ENCODE measurements at places on chromosomes 16 and 17.

DNA sequence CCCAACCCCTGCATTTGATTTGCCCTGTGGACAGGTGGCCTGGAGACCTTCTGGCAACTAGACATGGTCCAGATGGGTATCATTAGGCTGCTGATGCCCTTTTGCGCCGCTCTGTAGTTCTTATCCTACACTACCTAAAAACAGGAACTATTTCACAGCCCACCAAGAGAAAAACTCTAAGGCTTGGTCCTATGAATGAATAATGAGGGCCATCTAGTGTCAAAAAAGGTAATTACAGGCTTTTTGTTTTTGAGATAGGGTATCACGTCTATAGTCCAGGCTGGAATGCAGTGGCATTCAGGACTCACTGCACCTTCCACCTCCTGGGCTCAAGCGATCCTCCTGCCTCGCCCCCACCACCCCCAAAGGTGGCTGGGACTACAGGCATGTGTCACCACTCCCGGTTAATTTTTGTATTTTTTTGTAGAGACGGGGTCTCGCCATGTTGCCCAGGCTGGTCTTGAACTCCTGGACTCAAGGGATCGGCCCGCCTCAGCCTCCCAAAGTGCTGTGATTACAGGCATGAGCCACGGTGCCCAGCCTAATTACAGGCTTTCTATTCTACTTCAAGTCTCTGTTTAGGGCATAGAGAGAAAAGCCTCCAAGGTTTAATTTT, 20.9 kb downstream of the COIL start:
- DNase-seq, result no peak

- DNase-seq, result no peak
Measured at GRCh38 chr16:67192781-67193361, 916 bp downstream of the E2F4 start.

GRCh38 chr16:7236824-7237410, 95.7 kb upstream of the RBFOX1 start:
- no peak for DNase-seq

- DNase-seq, result no peak
Measured at GRCh38 chr17:80845863-80846671, 145.6 kb upstream of the CHMP6 start.

DNA sequence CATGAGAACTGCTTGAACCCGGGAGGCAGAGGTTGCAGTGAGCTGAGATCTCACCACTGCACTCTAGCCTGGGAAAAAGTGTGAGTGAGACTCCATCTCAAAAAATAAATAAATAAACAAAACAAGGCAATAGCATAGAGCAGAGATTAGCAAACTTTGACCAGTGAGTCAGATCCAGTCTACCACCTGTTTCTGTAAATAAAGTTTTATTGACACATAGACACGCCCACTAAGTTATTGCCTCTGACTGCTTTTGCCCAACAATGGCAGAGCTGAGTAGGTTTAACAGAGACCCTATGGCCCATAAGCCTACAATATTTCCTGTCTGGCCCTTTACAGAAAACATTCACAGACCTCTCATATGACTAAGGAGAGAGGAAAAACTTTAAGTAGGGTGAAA, 44.3 kb downstream of the XYLT1 start:
- DNase-seq, result no peak

DNA sequence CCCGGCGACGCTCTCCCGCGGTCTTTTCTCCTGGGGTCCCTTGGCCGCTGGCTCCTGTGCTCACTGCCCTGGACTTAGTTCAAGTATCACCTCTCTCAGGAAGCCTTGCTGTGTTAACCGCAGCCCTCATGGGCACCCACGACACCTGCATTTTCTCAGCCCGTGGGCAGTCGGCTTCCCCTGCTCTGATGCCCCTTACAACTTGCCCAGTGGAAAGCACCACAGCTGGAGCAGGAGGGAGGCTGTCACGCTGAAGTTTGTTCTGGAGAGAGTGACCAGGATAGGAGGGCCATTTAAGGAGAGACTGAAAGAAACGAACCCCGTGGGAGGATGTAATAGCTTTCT, 395 bp downstream of the STXBP4 start:
- DNase-seq, result no peak

- no peak for DNase-seq
Measured at GRCh38 chr16:59688006-59688405, 953.9 kb upstream of the GOT2 start.

DNA sequence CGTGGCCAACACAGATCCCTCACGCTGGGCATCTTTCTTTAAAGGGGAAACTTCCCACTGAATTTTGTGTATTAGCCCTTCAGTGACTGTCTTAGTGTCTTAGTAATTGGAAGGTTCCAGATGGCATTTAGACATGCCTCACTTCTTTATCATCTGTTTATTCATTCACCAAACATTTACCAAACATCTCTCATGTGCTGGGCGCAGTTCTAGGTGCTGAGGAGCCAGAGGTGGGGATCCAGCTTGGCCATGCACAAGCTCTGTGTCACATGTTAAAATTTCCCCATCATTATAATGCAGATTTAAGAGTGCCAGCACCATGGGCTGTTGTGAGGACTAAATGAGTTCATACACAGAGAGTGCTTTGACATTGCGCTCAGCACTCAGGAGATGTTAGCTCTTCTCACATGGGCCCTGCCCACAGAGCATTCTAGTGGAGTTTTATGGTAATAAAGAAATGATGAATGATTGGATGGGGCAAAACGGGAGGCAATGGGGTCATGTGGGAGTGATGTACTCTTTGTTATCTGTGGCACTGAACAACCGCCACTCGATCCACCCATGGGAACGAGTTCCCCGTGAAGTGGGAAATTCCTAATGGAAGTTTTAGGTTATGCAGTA, 119.7 kb downstream of the SNX29 start:
- DNase-seq, result no peak

DNA sequence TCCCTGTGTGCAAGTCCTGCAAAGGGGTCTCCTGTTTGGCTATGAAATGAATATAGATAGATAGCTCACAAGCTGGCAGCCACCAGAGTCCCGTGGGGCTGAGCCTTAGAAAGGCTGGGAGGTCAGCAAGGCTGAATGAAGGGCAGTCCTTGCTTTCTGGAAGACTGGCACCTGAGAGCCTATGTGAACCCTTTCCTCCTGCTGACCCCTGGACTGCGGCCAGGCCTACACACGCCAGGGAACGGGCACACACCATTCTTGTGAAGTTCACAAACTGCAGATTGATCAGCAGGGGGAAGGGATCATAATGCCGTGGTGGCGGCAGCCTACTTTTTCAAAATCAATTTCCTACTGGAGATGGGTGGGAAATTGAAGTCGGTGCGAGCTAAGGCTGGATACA, 985 bp upstream of the C17orf107 start:
- no peak for DNase-seq

DNA sequence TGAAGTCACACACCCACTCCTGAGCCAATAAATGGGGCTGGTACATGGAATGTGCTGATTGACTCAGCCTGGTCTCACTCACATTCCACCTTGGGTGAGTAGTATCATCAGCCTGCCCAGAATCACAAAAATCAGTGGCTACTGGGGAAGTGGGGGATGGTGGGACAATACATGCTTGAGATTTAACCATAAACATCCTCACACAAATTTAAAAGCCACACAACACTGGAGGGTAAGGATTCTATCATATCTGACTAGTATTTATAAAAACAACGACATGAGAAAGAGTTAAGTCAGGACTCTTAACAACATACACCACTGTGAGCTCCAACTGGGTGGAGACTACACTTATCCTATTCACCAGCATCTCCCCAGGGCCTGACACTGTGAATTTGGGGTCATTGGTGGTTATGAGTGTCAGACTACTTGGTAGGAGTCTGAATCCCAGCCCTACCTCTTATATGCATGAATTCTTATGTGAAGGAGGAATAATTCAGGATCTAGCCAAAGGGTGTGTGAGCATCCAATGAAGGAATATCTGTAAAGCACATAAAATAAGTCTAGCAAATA, 26.0 kb upstream of the IRX6 start:
- DNase-seq, result no peak

DNA sequence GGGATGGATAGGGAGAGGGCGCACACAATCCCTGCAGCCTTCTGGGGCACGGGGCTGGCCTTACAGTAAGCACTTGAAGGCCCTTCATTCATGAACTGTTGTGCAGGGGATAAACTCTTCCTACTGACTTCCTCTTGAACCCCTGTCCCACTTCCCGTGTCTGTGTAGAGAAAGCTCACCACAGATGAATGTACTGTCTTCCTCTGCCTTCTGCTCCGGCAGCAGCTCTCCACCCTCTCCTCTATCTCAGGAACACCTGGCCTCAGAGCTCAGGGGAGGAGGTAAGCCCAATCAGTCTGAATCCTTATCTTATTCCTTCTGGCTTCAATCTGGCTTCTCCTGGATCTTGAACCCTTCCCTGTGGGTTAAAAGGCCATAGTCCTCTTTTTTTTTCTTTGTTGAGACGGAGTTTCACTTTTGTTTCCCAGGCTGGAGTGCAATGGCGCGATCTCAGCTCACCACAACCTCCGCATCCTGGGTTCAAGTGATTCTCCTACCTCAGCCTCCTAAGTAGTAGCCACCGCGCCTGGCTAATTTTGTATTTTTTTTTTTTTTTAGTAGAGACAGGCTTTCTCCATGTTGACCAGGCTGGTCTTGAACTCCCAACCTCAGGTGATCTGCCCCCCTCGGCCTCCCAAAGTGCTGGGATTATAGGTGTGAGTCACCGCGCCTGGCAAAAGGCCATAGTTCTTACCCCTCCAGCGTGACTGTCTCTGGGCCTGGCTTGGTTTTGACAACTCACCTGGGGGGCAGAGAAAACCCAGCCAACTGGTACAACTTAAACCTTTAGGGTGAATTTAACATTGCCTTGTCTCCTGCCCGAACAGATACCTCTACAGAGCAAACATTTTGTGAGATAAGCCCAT, 7.2 kb upstream of the SLC52A1 start:
- DNase-seq, result no peak

DNA sequence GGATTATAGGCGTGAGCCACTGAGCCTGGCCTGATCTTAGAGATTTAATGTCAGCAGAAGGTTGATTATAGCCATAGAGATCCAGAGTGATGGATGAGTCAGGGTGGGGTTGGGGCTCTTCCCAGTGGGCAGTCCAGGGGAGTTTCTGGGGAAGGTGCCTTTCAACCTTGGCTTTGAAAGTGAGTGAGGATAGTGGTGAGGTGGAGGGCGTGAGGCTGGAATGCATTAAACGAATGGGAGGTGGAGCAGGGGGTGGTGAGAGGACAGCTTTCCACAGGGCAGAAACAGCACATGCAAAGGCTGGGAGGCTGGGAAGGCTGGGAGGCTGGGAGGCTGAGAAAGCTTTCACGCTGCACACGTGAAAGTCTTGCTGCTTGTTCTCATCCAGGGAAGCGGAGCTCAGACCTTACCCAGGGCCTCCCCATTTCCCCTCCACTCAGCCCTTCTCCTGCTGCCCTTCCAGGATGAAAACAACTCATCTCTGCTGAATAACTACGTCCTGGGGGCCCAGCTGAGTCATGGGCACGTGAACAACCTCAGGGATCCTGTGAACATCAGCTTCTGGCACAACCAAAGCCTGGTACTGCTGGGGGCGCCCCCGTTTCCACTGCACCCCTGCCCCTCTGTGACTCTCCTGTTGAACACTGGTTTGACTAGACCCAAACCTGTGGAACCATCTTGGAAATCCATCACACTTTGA, 22.3 kb downstream of the ADGRG5 start:
- no peak for DNase-seq

GRCh38 chr17:15361151-15361550, 19.8 kb upstream of the TEKT3 start:
- no peak for DNase-seq

DNA sequence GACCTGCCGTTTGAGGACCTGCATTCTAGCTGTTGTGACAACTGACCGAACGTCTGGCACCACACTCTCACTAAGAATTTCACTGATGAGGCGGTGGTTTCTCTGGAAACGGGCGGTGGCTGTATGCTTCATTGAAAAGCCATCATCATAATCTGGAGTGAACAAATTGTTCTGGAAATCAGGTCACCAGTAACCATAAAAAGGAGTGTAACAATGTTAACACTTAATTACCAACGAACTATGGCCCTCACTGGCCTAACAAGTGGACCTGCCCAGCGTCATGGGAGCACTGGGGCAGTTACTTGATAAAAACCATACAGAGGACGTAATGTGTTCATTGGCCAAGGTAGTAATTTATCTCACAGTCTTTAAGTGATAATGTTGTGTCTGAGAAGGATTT, 15.4 kb downstream of the SMARCE1 start:
- no peak for DNase-seq

DNA sequence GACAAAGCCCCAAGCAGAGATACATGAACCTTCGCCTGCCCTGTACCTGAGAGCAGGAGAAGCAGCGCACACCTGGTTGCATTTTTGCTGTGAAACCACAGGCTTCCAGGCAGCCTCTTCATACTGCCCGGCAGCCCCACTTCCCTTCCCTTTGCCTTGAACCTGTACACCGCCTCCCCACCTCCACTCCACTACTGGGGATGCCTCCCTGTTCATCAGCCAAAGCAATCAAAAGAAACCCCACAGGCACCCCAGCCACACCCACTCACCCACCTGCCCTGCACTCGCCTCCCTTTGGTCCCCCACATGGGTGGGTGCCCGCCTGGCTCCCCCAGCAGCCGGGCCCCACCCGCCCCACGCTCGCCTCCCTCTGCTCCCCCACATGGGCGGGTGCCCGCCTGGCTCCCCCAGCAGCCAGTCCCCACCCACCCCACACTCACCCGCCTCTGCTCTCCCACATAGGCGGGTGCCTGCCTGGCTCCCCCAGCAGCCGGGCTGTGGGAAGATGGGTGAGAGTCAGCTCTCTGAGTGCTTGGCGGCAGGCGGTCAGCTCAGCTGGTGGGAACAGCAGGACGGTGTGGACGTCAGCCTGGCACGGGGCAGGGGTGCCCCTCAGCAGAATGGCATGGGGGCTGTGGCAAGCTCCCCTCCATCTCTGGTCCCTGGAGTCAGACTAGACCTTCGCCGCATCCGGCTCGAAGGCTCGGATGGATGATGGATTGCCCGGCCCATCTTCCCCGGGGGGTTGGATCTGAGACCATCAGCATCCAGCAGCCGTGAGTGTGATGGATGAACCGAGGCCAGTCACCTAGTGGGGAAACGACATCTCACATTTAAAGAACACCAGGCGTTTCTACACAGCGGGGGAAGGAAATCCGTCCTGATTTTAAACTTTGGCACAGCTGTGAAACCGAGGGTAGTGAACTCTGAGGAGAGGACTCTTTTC, 135.6 kb downstream of the BANP start:
- no peak for DNase-seq

GRCh38 chr17:75535119-75535537, 9.6 kb downstream of the LLGL2 start:
- no peak for DNase-seq

- DNase-seq, result no peak
Measured at GRCh38 chr16:87207965-87208364, 109.2 kb downstream of the C16orf95 start.

GRCh38 chr17:7413346-7413985, 5.8 kb downstream of the NLGN2 start:
- no peak for DNase-seq

- DNase-seq, result no peak
Measured at GRCh38 chr17:39486242-39486641, 25.0 kb downstream of the CDK12 start.

All from esophagus squamous epithelium (tissue), 5 donors.